ENCODE measurements at places on chromosomes 2 and 18.

DNA sequence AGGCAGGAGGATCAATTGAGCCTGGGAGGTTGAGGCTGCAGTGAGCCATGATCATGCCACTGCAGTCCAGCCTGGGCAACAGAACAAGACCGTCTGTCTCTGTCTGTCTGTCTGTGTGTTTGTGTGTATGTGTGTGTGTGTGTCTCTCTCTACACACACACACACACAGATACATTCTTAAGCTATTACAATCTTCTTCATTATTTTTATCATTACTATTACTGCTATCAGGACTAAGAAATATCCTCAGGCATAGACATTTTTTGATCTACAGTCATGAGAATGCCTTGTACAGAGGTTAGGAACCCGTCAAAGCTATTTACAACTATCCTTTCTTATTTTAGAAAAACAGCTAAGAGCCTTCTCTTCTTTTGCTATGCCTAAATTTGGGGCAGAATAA is 207.4 kb downstream of the NEDD4L start:
- no peak for DNase-seq

- no peak for DNase-seq
Observed at GRCh38 chr2:150020221-150020620, 432.6 kb upstream of the MMADHC start.

DNA sequence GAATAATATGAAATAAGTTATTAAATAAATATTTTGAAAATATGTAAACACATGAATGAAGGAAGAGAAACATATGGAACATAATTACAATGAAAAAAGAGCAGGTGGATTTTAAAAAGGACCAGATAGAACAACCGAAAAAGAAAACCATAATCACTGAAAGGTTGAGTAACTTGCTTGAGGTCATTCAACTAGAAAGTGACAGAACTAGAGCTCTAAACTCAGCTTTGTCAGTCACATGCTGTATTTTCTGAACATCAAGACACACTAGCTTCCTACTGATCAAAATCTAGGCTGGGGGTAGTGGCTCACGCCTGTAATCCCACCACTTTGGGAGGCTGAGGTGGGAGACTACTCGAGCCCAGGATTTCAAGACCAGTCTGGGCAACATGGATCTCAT is 30.0 kb upstream of the ITGAV start:
- no peak for DNase-seq

DNA sequence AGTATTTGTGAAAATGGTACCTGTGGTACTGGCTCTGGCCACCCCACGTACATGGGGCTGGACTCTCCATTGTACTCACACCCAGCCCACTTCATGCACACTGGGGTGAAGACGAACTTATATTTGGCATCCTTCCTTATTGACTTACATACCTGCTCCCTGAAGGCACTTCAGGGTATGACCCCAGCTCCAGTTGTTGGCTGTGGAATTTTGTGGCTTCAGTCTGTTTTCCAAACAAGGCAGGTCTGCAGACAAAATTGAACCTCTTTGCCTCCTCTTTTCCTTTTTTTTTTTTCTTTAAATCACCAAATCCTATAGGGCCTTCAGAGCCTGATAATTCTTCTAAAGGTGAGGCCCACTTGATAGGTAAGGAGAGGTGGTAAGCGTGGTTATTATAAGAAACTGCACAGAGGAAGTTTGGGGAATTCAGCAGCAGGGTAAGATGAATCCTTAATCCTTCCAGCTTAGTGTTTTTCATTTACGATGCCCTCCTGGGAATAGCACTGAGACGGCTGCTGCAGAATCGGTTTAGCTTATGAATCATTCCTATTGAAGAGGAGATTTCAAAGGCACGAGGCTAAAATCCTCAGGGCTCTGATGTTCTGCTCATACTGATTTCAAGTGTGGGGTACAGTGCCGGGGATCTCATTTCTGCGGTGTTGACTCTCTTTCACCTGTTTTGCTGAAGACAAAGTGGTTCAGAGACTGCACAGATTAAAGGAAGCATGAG is 55.2 kb downstream of the KIF5C start:
- DNase-seq: no peak

DNA sequence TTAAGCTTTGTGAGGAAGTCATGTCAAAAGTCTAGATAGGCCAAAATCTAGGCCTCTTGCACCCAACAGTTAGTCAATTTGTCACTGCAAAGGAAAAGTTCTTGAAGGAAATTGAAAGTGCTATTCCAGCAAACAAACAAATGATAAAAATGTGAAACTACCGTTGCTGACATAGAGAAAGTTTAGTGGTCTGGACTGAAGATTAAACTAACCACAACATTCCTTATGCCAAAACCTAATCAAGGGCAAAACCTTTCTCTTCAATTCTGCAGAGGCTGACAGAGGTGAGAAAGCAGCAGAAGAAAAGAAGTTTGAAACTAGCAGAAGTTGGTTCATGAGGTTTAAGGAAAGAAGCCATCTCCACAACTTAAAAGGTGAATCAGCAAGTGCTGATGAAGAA is 44.0 kb upstream of the LRRTM4 start:
- no peak for DNase-seq
